CD4-positive, CD25-positive, alpha-beta regulatory T cell (primary cell): ENCODE measurements at places on chromosomes 12 and 14. TPM values are rescaled to one million over a fixed set of nuclear protein-coding genes. Genes with fewer than 3 reads are reported as not detected.

DNA sequence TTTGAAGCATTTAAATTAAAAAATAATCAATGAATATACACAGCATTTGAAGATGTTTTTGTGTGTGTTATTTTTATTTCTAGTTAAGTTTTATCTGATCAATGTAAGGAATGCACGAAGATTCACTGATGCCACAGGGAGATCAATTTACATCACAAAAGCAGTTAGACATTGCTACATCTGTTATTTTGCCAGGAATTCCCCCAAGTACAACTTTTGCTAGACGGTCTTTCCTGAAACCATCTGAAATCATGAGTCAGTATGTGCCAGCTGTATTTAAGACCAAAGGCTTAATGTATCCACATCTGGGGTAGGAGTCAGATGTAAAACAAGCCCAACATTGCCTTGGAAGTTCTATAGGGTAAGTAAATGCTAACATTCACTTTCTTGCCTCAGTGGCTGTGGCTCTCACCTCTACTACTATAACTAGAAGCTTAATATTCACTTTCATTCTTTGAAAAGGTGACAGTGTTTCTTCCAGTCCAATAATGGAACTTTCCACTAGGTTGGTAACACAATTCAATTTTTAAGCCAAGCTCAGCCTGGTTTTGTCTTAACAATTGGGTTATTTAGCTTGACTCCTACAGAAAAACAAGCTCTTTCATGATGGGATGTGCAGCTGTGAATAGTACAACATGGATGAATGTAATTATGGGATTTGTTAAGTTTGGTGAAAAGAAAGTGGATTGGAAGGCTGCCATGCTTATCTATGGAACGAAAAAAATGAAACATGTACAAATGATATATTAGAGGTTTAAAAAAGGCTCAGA lies 385.4 kb upstream of the TMEM132C start:
- no peaks in the 10 kb centered on the region for H3K27me3 ChIP-seq
- no peak overlapping the region for H3K27ac ChIP-seq
- H3K4me3 ChIP-seq = no peak overlapping the region
- H3K4me1 ChIP-seq = no peaks in the 10 kb centered on the region
- no peaks in the 10 kb centered on the region for H3K36me3 ChIP-seq

Gene TAS2R20
- 2.2 TPM for total RNA-seq

Gene SEL1L
- total RNA-seq = 57.6 TPM

Gene ACACB
- total RNA-seq = 23.5 TPM
